ENCODE measurements at places on chromosomes 5 and 9.
A peak's percentile ranks its signal among the peaks of the same experiment; 100 is the strongest.

DNA sequence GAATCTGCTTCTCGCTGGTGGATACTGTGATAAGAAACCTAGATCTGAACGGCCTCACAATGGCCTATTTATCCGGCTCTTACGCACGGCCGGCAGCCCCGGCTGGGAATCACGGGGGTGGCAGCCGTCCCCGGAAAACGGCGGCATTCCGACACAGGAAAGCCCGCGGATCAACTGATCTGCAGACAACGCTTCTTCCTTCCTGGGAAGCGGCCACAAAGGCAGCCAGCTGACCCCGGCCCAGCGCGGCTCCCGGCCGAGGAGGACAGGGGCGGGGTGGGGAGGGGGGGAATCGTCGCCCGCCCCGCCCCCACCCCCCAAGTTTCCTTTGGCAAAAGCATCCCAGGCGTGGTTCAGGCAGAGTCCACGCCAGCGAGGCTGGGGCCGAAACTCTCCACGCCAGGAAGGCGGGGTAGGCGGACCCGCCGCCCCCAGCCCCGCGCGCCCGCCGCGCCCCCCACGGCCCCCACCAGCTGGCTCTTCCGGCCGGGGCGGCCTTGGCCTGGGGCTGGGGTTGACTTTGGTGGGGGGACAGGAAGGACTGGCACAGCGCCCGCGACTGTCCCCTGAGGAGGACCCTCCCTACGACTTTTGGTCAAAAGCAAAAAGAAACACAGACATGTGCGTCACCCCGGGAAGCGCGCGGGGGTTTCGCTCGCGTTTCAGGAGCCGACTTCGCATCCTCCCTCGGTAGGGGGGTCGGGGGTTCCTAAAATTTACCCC is 247.7 kb upstream of the ANKRD55 start:
- peak; percentile 49 for DNase-seq

- DNase-seq, result no peak
Measured at GRCh38 chr5:1204693-1205242, 3.4 kb downstream of the SLC6A19 start.

- DNase-seq, result no peak
Measured at GRCh38 chr5:35880156-35880555, 23.5 kb downstream of the IL7R start.

DNA sequence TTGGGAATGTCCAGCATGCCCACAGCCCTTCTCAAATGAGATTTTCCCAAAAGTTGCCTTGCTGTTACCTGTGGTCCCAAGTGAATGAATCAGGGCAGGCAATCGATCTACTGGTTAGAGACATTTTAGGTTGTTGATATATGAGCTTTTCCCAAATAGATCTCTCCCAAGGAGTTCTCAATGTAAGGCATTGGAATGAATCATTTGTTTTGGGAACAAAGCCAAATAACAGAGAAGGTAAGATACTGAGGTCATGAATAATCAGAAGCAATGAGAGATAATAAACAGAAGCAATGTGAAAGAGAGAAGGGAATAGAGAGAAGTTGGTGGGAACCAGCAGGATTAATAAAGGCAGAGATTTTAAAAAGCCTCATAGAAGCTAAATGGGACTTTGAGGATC is 93.6 kb upstream of the FER start:
- DNase-seq, result no peak

- no peak for DNase-seq
Measured at GRCh38 chr5:445591-445990, 2.6 kb downstream of the EXOC3 start.
